ENCODE measurements at places on chromosomes 13 and 19.

DNA sequence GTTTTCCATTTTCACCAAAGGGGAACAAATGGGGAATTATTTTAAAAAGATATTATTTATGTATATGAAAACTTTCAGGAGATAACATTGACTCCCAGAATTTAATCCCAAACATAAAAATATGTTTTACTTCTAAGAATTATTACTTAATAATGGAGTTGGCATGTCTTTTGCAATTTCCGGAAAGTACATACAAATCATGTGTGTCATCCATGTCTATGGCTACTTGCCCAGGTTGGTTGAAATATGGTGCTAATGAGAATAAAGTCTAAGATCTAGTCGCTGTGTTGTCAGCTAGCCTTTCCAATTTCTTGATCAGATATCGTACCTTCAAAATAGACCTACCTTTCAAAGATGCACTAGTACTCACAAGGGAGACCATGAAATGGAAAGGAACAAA is 1003.2 kb upstream of the PCDH20 start:
- no peak for DNase-seq

DNA sequence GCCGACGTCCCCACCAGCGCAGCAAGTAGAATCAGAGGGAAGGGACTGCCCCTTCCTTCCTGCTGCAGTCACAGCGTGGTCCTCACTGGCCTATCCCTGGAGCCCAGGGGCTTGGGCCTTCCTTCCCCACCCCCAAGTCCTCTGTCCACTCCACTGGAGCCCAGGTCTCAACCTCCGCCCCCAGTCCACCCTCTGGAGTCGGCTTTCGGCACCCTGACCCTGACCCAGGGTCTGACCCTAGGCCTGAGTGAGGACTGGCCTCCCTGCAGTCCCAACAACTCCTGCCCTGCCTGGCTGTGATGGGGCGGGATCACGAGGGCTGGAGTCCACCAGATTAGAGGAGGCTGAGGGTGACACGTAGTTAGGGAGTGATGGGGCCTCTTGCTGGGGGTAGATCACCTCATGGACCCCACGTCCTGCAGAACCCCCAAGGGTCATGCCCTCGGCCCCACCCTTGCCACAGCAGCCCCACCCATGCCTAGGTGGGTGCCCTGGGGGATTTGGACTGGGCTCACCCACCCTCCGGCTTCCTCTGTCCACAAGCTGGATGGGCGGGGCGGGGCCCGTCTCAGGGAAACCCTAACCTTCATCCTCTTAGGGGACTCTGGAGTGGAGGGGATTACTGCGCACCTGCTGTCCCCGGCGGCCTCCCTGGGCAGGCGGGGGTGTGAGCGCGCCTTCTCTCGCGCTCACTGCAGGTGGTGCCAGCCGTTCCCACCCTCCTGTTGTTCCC is 3.8 kb downstream of the RAX2 start:
- no peak for DNase-seq

DNA sequence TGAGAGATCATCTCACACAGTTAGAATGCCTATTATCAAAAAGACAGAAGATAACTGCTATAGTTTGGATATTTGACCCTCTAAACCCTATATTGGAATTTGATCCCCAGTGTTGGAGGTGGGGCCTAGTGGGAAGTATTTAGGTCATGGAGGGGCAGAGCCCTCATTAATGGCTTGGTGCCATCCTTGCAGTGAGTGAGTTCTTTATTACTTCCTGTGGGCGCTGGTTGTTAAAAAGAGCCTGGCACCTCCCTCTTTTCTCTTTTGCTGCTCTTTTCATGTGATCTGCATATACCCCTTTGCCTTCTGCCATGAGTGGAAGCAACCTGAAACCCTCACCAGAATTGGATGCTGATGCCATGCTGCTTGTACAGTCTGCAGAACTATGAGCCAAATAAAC is 66.8 kb downstream of the TDRD3 start:
- no peak for DNase-seq

- DNase-seq = no peak
Measured at GRCh38 chr19:4541114-4541805, 1.4 kb upstream of the LRG1 start.

DNA sequence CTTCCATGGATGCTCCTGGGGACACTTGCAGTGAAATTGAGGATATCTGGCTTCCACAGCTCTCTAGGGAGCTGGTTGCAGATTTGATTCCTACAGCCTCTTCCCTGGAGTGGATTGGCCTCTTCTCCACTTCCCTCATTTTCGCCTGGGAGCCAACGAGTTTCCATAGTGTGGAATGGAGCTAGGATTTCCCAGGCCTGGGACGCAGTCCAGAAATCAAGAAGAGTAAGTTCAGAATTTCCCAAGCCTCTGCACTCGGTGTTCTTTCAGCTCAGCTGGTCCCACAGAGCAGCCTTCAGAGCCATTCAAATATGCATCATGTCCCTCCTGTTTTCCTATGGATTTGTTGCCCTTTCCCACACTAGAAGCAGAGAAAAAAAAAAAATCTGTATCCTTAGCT is 68.2 kb downstream of the RAP2A start:
- no peak for DNase-seq

DNA sequence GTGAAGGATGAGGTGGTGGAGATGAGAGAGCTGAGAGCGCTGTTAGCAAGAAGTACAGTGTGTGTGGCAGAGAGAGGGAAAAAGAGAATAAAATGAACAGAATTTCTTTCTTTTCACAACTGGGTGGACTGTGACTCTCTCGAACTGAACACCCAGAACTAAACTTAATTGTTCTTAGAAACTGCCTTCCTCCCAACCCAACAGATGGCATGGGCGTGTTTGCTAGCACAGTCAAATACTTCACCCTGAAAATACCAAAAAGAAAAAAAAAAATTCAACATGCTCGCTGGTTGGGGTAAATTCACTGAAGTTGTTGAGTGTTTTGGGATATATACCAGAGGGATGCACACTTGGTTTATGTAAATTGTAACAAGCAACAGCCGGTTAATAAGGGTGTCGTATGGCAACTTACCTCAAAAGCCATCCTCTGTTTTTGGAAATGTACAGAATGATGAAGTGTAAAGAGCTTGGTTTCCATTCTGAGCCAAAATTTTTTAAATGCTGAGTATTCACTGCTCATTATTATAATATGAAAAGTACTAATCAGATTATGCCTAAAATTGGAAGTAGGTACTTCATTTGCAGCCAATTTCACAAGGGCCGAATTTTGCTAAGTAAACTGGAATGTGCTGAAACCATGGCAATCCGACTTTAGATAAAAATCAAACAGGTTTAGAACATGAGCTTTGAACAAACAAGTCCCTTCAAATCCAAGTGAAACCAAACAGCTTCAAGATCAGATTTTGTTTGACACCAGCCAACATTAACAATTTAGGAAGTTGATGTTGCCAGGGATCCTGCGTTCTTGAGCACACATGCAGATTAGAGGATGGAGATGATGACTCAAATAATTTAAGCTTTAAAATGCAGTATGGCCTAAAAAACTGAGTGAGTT is 115.8 kb downstream of the ZIC5 start:
- no peak for DNase-seq

DNA sequence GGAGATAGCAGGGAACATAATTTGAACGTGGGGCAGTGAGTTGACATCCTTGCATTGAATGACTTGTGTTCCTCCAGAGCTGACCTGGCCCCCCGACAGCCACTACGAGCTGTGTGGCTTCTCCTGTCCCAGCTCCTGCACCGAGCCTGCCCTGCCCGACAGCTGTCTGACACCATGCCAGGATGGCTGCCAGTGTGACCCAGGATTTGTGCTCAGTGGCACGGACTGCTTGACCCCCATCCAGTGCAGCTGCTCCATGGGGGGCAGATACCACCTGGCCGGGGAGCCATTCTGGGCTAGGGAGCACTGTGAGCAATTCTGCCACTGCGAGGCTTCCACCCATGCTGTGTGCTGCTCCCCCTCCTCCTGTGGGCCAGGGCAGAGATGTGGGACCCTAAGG is 29.2 kb upstream of the FXYD3 start:
- DNase-seq = no peak
